ENCODE measurements at places on chromosomes 13 and 19.

DNA sequence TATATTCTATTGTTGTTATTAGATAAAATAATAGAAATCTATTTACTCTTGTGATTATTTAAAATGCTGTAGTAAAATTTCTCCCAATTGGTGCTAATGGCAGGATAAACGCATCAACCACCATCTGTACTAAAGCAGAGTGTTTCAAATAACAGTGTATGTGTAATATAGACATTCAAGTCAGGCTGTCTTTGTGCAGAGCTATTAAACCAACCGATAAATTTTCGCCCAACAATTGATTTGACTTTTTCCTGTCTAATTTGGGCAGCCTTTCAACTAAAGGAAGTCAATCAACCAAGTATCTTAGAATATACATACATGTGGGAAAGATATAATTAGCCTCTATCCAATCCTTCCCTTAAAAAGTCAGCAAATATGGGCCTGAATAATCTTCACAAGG, 5.8 kb downstream of the AMER2 start:
- DNase-seq = no peak

GRCh38 chr19:35901854-35902661, at the start of gene HCST:
Gene HCST (plus strand): TSS chr19:35902529. CDS start chr19:35902594, 65 bp downstream.
- DNase-seq = no peak

- DNase-seq = no peak
Observed at GRCh38 chr13:21069561-21070004, 8.2 kb upstream of the LATS2 start.

DNA sequence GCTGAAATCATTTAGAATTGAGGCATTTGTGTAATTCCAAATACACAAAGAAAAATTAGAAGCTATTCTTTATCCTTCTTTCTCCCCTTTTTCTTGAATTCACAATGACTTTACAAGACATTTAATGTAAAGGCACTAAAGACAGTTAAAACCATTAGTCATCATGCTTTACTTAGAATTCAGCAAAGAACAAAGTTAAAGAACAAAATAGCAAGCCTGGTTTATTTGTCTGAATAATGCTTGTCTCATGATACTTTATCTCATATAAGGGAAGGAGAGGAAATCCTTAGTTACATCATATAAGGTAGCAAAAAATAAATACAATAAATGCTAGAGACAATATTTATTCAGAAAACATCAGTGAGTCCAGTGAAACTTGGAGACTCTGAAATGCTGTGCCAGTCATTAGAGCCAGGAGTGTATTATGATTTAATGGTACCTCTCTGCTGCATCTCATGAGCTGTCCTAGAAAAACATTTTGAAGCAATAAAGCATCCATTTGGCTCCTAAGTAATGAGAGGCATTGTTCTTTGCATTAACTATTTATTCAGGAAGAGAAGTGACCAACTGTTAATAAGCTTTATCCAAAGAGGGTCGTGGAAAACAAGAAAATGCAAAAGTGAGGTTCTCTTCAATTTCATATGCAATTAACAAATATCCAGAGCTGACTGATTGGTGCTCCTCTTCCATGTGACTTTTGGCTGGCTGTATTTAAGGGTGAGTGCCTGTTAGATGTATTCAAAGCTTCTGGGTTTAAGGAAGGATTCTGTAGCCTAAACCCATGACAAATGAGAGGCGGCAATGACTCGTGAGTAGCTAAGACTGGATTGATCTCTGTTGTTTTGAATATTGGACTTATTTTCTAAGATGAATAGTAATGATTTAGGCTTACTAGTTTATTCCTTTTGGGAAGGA, 105.0 kb downstream of the DGKH start:
- no peak for DNase-seq

DNA sequence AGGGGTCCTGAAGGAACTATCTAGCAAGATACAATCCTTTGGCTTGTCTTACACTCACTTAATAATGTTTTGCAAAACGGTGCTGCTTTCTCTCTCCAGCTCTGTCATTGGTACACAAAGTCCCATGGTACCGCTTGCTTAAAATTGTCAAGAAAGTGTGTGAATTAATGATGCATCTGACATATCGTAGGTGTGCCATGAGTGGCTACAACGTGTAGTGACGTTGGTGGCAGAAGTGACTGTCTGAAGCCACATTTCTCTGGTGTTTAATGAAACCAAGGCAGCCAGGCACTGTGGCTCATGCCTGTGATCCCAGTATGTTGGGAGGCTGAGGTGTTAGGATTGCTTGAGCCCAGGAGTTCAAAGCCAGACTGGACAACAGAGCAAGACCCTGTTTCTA, 2.6 kb downstream of the HSH2D start:
- no peak for DNase-seq

DNA sequence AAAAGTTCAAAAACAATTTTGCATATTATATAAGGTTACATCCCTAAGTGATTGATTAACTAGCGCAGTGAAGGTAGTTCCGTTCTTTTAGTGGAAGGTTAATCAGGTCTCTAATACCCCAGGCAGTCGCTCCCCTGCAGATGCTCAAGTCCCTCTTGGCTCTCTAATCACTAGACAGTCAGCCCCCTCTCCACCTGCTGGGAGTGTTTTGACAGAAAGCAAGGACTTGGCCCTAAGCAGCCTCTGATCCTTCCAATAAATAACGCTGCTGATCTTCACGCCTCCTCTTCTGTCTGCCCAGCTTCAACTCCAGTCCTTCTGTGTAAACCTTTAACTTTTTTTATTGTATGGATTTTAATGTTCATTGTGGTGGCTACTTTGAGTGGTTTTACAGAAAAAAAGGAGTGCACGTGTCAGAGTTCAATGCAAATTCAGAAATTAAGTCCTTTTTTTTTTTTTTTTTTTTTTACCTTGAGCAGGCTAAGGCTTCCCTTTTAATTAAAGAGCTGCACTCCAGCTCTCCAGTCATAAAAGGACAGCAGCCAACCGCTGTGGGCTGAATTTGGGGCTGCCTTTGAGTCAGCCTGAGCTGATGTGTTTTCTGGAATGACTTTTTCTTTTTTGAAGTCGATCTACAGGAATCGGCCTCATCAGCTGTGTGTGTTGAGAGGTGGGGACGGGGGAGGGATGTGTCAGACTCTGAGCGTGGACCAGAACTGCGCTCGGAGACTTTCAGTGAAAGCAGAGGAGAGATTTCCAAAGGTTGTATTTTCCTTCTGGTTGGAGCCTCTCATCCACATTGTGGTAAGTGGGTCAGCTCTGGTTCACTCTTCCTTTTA, 33.8 kb upstream of the MYO16 start:
- peak; percentile 17 for DNase-seq

DNA sequence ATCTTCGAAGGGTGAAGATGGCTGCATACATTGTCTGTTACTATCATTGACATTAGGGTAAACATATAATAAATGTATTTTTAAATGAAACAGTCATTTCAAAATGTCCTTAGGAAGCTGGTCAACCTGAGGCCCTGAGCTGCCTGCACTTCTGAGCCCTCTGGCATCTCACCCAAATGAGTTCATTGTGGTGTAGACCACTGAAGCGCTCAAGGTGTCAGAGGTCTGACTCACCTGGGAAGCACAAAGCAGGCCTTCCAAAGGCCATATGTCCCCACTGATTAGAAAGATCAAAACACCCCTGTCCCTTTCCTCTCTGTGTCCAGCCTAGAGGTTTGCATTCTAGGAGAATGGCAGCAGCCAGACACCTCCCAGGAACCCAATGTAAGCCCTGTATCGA, 59.6 kb downstream of the COL4A2 start:
- no peak for DNase-seq

Data from hippocampal formation (tissue), 2 donors.